Smooth muscle cell of the pulmonary artery (primary cell): ENCODE measurements at places on chromosomes 5 and 9. TPM values are rescaled to one million over a fixed set of nuclear protein-coding genes. Genes with fewer than 3 reads are reported as not detected.

Gene TSLP
- total RNA-seq: 3.2 and 15.6 TPM in 2 replicates

Gene EIF4EBP3
- total RNA-seq: 1.4 and 2.6 TPM in 2 replicates

Gene TMC1
- 0.17 and 0.59 TPM in 2 replicates for total RNA-seq

Gene CDH9
- not detected in 2 replicates for total RNA-seq

Gene LHX6
- total RNA-seq: not detected in 2 replicates

Gene TEK
- total RNA-seq: 3.4 and 15.5 TPM in 2 replicates

Gene CKMT2
- total RNA-seq: 15.1 and 18.6 TPM in 2 replicates

Gene OMD
- 1.2 and 2.2 TPM in 2 replicates for total RNA-seq

Gene APBA1
- 14.5 and 21.8 TPM in 2 replicates for total RNA-seq

Gene RPL37
- total RNA-seq: 1,041 and 1,280 TPM in 2 replicates

Gene SLC25A2
- 0.13 and 0.26 TPM in 2 replicates for total RNA-seq

Gene TMOD1
- total RNA-seq: 0.69 and 1.1 TPM in 2 replicates

Gene NTRK2
- 1.0 and 18.4 TPM in 2 replicates for total RNA-seq

Gene BTNL3
- total RNA-seq: not detected in 2 replicates

Gene NMRK1
- total RNA-seq: 11.5 and 25.4 TPM in 2 replicates

Gene SLCO6A1
- total RNA-seq: not detected in 2 replicates

Gene SNCAIP
- total RNA-seq: 0.13 and 1.2 TPM in 2 replicates

Gene CCL28
- total RNA-seq: 13.4 and 20.9 TPM in 2 replicates

Gene UGT3A2
- total RNA-seq: not detected in 2 replicates

Gene MED10
- 8.7 TPM in 2 replicates for total RNA-seq

Gene PRSS3
- 12.1 and 14.8 TPM in 2 replicates for total RNA-seq

Gene MED22
- 18.7 and 25.5 TPM in 2 replicates for total RNA-seq

Gene HK3
- not detected in 2 replicates for total RNA-seq

Gene PTAR1
- total RNA-seq: 79.2 and 81.3 TPM in 2 replicates

Gene STOM
- 98.0 and 128 TPM in 2 replicates for total RNA-seq

Gene LCN10
- 0.33 TPM in 1 of 2 replicates, not detected in the other for total RNA-seq
